RPMI7951 (cell line): ENCODE measurements at places on chromosomes 2 and 18. TPM values are rescaled to one million over a fixed set of nuclear protein-coding genes. Genes with fewer than 3 reads are reported as not detected.

The FSIP2 gene
- 0.78 and 1.9 TPM in 2 replicates for total RNA-seq

The KIF1A gene
- 0.36 TPM in 1 of 2 replicates, not detected in the other for total RNA-seq

The MYCN gene
- total RNA-seq: not detected in 2 replicates

The TMEM169 gene
- 2.2 and 2.9 TPM in 2 replicates for total RNA-seq

The MROH2A gene
- total RNA-seq: 0.10 TPM in 1 of 2 replicates, not detected in the other

The ALK gene
- 0.12 and 0.29 TPM in 2 replicates for total RNA-seq

The IL1RL1 gene
- total RNA-seq: 0.10 TPM in 1 of 2 replicates, not detected in the other

The SKOR2 gene
- not detected in 2 replicates for total RNA-seq
